Thoracic aorta endothelial cell (primary cell): ENCODE measurements at places on chromosomes 1 and 21. TPM values are rescaled to one million over a fixed set of nuclear protein-coding genes. Genes with fewer than 3 reads are reported as not detected.

CD52 gene
- not detected in 2 replicates for total RNA-seq

GBP4 gene
- 2.9 and 3.6 TPM in 2 replicates for total RNA-seq

LCE1B gene
- 0.22 TPM in 1 of 2 replicates, not detected in the other for total RNA-seq

ANGPTL3 gene
- 0.07 TPM in 1 of 2 replicates, not detected in the other for total RNA-seq

LBR gene
- total RNA-seq, result 120 and 157 TPM in 2 replicates

BGLAP gene
- total RNA-seq, result 0.27 TPM in 1 of 2 replicates, not detected in the other
